ENCODE measurements at places on chromosomes 5 and 9.

- DNase-seq, result no peak
Measured at GRCh38 chr9:98763986-98764745, 32.2 kb downstream of the ANKS6 start.

GRCh38 chr5:72042097-72042496 is 65.2 kb upstream of the MAP1B start:
- DNase-seq, result no peak

GRCh38 chr9:85984457-85984856 is 43.5 kb downstream of the NAA35 start:
- no peak for DNase-seq

DNA sequence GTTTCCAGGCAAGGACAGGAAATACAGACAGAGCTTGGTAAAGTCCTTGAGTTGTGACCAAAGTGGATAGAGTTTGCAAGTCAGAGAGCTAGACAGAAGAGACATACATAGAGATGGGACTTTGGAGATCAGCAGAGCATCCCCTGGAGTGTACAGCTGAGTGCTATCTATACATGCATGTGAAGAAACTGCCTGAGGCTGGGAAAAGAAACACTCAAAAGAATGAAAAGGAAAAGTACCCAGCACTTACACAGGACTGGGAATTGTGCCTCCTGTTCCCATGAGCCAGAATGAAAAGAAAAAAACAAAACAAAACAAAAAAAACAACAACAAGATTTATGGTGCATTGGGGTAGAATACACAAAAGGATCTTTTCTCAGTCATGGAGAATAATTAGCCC is 606.4 kb downstream of the ZNF608 start:
- DNase-seq, result no peak

DNA sequence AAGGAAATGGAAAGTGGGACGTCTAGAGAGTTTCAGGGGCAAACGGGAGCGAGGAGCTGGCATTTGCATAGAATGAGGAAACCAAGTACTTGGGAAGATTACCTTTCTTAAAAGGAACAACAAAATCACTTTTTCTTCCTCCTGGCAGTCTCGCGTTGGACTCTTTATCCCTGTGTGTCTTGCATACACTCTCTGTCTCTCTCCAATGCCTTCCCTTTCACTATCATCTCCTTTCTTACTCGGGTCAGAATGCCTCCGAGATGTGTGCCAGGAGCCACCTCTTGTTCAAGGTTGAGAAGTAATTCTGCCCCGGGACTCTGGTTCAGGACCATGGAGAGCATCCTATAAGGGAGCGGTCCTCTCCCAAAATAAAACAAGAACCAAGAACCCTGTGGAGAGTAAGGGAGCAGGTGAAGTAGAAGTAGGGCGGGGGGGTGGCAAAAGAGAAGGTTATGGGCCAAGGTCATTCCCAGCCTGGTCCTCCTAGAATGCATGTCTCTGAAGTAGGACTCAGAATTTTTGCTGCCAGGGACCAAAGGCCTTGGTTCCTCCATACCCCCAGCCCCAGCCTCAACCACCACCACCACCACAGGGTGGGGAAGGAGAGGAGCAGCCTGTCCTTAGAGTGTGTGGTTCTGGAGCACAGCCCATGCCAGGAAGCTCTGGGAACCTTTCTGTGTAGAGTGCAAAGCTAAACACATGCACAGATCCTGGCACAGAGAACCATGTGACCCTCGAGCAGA is 72.1 kb upstream of the ARAP3 start:
- DNase-seq, result no peak

DNA sequence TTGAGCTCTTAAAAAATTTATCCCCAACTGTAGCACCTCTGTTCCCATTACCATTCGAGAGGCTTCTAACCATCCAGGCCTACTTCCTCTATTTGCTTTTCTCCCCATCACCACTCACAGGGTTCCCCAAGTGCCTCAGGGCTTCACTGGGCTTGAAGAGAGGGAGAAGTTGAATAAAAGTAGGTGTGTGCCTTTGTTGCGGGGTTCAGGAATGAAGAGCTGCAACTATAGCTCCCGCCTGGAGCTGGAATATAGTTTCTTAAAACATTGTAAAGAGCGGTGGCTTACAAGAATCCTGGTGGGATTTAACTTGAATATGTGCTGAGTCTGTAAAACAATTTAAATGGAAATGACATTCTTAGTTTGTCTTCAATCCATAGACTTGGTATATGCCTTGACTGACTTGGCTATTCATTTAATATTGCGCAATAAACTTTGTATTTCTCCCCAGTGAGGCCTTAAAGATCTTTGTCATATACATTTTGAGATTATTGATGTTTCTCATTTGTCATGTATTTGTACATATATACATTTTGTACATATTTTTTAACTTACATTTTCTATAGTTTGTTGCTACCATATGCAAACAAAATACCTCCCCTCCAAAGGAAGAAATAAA is 7.2 kb downstream of the ENTREP1 start:
- no peak for DNase-seq

DNA sequence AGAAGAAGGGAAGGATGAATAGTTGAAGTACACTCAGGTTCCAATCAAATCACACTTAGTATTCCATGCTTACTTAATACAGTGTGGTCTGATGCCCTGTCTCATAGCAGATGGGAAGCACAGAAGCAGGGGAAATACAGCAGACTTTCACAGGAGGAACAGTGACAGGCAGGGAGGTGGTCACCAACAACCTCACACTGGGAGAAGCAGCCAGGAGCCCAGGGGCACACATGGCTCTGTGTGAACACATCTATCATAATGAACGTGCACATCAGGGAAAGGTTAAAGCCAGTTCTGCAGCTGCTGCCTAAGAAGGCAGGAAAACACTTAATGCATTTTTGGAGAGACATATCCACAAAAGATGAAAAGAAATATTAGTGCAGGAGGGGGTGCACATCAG is 312.3 kb downstream of the MED10 start:
- no peak for DNase-seq

- no peak for DNase-seq
Measured at GRCh38 chr9:90061187-90061586, 456.4 kb downstream of the GADD45G start.

DNA sequence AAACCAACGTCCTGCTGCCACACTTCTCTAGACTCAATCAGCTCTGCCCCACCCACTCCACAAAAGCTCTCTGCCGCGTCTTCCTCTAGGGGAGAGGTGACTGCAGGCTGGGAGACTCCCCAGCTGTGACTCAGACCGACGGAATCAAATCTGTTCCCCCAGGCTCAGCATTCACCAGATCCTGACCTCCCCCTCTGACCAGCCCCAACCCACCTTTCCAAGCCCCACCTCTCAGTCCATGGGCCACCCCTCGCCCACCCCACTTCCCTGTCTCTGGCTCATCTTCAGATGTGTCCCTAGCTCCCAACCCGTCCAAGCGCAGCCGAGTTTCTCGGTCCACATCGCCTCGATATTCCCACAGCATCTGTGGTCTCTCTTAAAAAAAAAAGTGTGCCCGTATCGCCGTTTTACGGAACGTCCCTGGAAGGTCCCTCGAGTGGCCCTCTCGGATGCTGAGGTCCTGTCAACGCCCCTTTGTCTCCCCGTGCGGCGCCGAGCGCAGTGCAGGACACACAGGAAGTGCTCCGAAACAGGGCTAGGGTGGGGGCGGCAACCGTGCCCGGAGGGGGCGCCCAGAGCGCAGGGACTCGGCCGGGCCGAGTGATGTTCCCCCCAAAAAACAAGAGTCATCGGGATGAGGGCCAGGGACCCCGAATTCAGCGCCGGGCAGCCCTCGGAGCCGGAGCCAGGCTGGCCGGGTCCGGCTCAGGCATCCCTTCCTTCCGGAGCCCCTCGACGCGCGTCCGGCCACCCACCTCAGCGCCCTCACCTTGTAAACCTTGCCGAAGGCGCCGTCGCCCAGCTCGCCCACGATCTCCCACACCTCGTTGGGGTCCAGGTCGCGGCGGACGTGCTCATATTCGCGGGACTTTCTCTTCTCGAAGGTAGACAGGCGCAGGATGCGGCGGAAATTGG is 649 bp downstream of the STK10 start:
- DNase-seq, result peak; percentile 75

GRCh38 chr5:126438267-126438666 is 15.1 kb downstream of the GRAMD2B start:
- DNase-seq, result no peak

GRCh38 chr5:125150041-125150669 is 403.7 kb upstream of the ZNF608 start:
- no peak for DNase-seq

DNA sequence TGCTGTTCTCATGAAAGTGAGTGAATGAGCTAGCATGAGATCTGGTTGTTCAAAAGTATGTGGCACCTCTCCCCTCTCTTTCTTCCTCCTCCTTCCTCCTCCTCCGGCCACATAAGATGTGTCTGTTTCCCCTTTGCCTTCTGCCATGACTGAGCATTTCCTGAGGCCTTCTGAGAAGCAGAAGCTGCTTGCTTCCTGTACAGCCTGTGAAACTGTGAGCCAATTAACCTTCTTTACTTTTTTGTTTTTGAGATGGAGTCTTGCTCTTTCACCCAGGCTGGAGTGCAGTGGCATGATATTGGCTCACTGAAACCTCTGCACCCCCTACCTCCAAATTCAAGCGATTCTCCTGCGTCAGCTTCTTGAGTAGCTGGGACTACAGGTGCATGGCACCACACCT is 6.1 kb downstream of the S100Z start:
- no peak for DNase-seq

GRCh38 chr9:7223981-7224380 is 466.2 kb downstream of the KDM4C start:
- no peak for DNase-seq

GRCh38 chr5:171462136-171462927 is 42.9 kb downstream of the FGF18 start:
- DNase-seq, result no peak

- DNase-seq, result no peak
Measured at GRCh38 chr9:93598647-93599241, 22.4 kb downstream of the PHF2 start.

DNA sequence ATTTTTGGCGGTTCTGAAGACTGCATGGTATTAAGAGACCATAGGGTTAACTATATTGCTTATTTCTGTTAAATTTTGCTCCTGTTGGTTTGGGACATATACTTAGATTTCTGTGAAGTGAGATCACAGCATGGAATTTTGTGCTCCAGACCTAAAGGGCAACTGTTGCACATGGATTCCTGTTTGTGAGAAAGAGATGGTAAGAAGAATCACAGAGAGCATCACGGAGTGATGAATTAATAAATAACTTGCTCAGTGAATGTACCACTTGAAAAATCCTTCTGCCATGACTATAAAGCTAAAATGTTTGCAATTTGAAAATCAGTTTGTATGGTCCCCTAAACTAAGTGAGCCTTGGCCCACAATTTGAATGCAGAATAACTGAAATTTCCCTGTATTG is 4.5 kb downstream of the PSAT1 start:
- no peak for DNase-seq

GRCh38 chr9:34409154-34409553 is 32.5 kb upstream of the MYORG start:
- DNase-seq, result no peak

DNA sequence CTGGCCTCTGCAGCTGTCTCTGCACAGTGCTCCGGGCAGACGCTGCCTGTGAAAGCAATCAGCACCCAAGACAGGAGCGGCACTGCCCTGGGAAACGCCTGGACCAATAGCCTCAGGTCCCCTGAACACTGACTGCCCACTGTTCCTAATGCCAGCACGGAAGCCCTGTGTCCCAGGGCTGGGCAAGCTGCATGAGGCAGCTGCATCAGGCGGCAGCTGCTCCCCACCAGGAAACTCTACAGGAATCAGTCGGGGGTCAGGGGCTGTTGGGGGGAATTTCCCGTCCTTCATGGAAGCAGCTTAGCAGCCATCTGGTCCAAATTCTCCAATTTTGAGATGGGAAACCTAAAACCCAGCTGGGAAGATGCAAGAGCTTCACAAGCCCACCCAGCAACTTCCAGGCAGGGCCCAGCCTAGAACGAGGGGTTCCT is 118.6 kb downstream of the VAV2 start:
- no peak for DNase-seq

DNA sequence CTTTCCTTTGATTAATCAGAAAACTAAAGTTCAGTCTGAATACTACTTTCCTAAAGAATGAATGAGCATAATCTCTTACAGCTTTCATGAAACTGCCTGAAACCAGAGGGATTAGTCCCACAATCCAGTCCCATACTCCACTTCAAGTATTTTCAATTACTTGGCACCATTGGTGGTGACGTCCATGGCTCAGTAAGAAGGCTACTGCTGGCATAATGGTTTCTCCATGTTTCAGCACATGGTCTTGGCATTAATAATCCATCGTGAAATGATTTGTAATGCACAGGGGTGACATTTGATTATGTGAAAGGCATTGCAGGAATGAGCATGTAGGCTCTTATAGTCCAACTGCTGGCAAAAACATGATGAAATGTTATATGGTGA is 23.4 kb downstream of the LIX1 start:
- no peak for DNase-seq

- DNase-seq, result no peak
Measured at GRCh38 chr5:131947445-131947844, 2.0 kb upstream of the MEIKIN start.

DNA sequence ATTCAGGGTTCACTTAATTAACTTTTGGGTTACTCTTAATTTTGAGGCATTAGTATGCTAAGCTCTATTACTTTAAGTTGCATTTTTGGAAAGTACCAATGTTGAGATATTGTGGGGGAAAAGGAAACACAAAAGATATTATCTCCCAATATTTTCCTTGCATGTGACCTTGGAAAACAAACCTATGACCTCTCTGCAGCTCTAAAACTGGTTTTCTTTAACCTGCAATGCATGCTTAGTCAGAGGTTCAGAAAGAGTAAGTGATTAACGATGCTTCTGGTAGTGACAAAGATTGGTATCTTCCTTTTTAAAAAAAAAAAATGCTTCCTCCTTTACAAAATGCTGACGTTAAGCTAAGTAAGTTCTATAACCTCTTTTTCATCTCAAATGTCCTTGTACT is 44.9 kb upstream of the CDH18 start:
- no peak for DNase-seq

DNA sequence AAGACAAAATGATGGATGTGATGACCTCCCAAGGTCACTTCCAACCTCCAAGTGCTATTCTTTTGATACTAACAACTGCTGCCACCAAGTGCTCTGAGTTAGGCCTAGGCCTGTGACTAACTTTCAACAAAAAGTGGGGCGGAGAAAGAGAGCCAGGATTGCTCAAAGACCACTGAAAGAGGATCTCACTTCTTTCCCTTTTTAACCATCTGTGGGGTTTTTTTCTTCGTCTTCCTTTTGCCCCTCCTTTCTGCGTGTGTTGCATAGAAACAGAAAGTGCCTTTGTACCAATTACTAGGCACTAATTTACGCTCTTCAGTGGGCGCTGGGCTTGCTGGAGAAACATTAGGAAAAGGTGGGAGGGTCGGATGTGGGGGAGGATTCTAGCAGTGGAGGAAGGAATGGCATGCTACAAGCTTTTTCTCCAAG is 8.0 kb downstream of the KLF9 start:
- DNase-seq, result no peak

GRCh38 chr5:169923988-169924387 is 56.3 kb downstream of the INSYN2B start:
- no peak for DNase-seq

- DNase-seq, result no peak
Measured at GRCh38 chr5:146662229-146662628, 146.2 kb upstream of the GPR151 start.

- no peak for DNase-seq
Measured at GRCh38 chr9:69171049-69171448, 3.0 kb upstream of the TJP2 start.
